Germinal center (tissue), 1 donor: ENCODE measurements at places on chromosomes 4 and X.
A peak's percentile ranks its signal among the peaks of the same experiment; 100 is the strongest.

DNA sequence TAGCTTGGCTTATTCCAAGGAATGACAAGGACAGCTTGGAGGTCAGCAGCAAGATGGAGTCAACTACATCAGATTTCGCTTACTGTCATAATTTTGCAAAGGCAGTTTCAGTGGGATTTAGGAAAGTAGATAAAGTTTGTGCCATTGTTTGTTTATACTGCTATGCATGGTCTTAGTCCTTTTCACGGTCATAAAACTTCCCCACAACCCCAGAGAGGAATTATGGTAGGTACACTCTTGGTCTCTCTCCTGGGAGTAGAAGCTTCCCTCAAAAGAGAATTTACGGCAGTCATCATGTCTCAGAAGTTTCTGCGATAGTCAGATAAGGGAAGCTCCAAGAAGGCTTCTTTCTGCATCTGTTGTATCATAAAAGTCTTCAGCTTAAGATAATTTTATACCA lies 27.9 kb upstream of the HERC6 start:
- DNase-seq: no peak

- DNase-seq: no peak
Observed at GRCh38 chr4:30380404-30380998, 339.7 kb upstream of the PCDH7 start.

GRCh38 chrX:38379088-38379487 lies 26.7 kb downstream of the OTC start:
- DNase-seq: no peak

DNA sequence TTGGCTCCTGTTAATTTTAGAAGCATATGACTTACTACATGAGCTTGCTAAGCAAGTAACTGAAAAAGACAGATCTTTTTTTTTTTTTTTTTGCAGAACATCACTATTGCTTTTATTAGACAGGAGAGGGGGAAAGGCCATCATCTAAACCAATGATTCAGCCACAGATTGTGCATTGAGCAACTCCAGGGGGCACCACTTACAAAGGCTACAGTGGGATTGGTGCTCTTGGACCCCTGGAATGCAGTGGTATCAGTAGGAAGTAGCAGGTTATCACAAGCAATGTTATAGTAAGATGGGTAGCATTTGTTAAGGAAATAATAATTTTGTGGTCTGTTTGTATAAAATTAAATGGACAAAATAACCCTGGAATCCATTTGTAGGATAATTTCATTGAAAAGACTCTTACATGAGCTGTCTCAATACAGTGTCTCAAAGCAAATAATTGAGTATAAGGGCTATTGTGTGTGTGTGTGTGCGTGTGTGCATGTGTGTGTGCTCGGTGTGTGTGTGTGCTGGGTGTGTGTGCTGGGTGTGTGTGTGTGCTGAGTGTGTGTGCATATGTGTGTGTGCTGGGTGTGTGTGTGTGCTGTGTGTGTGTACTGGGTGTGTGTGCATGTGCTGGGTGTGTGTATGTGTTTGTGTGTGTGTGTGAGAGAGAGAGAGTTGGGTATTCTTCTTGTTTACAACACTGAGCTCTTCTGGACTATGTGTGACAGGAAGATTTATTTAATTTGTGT lies 296.3 kb downstream of the PCDH7 start:
- no peak for DNase-seq

GRCh38 chr4:16111533-16111932 lies 27.7 kb upstream of the PROM1 start:
- DNase-seq: no peak

DNA sequence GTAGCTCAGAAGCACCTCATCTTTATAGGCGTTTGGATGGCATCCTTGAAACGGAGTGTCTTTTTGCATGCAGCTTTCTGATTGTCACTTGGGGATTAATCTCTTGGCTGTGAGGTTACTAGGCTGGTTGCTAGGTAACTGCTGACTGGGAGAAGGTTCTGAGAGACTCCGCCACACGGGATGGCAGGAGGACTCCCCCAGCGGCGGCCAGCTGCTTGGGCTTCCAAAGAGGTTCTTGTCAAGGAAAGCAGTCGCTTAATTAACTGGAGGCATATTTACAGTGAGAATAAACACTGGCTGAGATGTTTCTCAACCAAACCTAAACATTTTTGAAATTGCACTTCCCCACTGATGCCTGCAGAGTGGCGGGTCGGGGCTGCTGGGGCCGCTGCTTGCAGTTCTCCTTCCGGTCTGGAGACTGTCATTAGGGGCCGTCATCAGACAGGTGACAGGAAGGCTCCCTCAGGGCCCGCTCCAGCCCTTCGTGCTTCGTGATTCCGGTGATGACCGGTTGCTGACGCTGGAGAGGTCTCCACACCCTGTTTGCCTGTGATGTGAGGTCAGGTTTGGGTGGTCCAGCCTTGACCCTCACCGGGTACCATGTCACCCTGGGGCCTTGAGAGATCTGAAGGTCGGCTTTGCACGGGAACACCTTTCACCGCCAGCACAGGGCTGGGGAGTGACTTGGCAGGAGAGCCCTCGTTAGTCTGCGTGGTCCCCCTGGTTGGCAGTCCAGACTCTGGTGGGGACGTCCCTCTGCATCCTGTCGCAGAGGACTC lies 9.1 kb downstream of the NSG1 start:
- DNase-seq: peak; percentile 57

DNA sequence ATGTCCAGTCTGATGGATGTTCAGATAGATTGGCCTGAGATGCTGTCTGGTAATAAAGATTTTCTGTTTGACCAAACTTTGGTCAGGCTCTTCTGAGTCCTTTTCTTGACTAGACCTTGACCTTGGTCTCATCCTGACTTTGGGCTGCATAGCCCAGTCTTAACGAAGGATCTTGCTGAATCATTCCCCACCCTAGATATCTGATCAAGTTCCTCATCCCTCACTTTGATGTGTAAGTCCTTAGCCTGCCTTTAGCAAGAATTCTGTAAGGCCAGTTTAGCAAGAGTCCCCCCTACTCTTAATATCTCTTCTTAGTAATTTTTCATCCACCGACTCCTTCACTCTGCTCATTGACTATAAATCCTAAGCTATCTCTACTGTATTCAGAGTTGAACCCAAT lies 244.4 kb upstream of the JADE1 start:
- no peak for DNase-seq

- DNase-seq: no peak
Observed at GRCh38 chr4:85774000-85774399, 299.1 kb downstream of the ARHGAP24 start.

GRCh38 chr4:7009564-7009963 lies 33.6 kb upstream of the TADA2B start:
- no peak for DNase-seq

DNA sequence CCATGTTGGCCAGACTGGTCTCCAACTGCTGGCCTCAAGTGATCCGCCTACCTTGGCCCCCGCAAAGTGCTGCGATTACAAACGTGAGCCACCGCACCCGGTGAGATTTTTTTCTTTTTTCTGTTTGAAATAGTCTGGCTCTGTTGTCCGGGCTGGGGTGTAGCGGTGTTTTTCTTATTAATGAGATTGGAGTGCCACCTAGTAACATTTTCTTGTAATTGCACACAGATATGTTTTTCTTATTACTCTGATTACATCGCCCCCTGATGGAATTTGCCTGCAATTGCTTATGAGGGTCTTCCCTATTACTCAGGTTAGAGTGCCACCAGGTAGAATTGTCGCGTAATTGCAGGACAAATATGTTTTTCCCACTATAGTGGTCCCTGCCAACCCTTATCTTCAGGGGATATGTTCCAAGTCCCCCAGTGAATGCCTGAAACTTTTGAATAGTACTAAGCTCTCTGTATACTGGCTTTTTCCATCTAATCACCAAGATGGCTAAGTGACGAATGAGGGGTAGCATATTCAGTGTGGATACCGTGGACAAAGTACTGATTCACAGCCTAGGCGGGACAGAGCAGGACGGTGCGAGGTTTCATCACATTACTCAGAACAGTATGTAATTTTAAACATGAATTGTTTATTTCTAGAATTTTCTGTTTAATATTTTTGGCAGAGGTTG lies 8.6 kb upstream of the PDHA1 start:
- DNase-seq: peak; percentile 55

DNA sequence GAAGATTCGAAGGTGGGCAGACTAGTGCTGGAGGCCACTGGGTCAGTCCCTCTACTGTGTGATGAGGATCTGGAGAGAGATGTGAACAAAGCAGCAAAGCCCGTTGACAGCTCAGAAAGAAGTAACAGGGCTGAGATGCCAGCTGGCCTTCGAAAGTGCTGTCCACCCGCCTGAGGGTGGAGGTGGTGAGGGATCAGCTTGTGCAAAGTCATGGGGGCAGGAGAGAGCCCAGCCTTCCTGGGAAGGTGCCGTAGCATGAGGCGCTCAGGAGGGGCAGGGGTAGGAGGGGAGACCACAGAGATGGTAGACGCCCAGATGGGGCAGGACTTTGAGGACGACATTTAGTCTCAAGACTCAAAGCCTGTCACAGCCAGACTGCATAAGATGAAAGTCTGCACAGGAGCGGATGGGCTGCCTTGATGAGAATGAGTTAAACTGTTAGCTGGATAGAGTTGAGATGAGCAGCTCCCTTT lies 19.7 kb downstream of the TBC1D14 start:
- DNase-seq: no peak

DNA sequence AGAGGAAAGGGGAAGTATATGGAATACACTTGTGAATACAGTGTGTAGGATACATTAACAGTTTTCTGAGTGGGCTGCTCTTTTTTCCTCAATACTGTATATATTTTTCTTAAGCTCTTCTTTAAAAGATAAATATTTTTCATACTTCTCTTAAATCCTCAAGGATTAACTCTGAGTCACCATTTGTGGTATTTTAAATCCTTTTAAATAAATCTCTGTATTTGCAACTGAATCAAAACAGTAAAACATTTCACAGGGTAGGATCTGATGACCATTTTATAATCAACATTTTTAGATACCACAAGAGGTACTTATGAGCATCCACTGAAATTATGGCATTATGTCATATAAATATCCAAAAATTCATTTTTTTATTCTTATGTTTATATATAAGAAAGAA lies 87.6 kb downstream of the GAB1 start:
- no peak for DNase-seq

DNA sequence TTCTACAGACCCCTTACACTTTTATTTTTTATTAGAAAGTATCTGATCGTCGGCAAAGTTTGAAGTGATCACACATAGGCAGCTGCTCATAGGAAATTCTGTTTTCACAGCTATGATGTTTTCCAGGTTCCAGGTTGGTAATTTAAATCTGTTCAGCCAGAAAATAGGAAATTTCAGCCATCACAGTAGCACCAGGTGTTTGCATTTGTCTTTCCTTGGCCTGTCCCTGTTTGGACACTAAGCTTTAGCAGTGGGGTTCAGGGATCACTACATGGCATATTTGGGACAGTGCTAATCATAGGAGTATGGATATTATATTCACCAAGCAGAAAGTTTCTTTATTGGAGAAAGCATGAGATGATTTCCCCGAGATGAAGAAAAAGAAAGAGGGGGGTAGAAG lies 92.9 kb downstream of the ANK2 start:
- DNase-seq: no peak

DNA sequence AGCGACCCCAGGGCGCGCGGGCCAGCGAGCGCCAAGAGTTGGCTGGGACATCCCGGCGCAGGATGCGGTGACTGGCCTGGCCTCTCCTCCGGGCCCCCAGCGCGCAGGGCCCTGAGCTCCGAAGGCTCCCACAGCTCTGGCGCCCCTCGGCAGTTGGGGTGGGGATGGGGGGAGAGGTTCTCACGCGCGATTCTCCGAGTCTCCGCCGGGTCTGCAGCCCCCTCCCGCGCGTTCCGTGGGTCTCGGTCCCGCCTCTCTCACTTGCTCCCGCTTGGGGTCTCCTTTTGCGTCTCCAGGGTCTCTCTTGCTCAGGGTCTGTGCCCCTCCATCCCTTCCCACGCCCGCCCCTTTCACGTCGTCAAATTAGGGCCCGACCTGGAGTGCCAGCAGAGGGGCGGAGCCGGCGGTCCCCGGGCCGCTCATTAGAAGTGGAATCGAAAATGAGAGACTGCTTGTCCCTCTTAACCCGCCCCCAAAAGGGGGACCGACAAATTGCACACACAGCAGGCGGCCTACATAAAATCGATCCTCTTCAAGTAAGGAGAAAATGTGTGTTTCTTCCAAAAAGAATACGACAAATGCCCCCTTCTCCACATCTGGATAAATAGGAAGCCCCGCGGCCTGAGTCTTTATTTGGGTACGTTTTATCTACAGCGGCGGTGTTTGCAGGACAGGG lies 877 bp upstream of the NKX1-1 start:
- DNase-seq: no peak

DNA sequence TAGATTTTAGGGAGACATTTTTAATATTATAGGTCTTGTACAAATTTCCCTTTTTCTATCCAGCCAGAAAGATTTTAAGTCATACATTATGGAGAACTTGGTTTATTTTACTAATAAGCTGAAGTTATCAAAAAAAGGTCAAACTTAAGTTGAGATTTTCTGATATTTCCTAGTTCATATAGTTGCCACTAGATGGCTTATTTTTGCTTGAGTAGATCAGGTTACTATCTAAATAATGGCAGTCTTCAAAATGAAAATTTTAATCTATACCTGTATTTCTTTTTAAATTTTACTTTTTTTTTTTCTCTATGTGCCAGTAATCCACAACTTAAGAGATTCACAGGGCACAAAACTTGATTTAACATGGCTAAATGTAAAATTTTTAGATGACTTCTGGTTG lies 52.3 kb downstream of the USP9X start:
- DNase-seq: no peak

DNA sequence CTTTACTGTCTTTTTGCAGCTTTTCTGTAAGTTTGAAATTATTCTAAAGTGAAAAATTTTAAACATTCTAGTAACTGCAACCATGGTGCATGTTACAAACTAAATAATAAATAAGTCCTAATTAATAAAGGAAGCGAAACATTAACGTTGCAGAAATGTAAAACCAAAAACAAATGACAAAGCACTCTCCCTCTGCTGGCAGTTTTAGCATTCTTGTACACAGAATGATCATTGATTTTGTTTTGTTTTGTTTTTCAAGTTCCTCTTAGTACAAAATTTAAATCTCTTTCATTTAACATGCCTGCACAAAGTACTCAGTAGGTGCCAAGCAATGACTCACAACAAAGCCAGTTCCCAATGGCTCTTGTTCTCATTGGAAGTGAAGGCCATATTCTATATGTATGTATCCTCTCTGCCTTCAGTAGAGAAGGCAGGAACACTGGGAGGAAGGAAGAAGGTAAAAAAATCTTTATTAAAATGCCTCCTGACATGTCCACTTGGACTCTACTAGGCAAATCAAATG lies 13.7 kb upstream of the TMSB4X start:
- DNase-seq: no peak

- DNase-seq: no peak
Observed at GRCh38 chr4:38919494-38919893, 51.9 kb downstream of the FAM114A1 start.

DNA sequence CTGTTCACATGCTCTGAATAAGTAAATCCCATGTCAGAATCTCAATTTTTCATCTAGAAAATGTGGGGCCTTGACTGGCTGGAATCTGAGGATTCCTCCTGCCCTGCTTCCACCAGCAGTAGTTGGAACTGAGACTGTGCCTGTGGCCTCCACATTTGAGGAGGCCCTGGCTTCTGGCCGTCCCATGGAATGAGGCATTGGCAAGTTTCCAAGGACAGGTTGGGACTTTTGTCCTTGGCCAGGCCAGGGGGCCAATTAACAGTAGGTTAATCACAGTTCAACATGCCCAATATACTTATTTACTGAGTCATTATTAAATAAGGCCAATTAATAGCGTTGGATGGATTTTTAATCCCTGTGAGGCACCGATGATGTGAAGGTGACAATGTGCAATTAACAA lies 50.2 kb upstream of the GABRE start:
- no peak for DNase-seq

GRCh38 chr4:7196288-7196651 lies 3.9 kb downstream of the SORCS2 start:
- no peak for DNase-seq

- DNase-seq: no peak
Observed at GRCh38 chr4:171880136-171880535, 66.9 kb downstream of the GALNTL6 start.
